ENCODE measurements at places on chromosomes 3 and 15.

DNA sequence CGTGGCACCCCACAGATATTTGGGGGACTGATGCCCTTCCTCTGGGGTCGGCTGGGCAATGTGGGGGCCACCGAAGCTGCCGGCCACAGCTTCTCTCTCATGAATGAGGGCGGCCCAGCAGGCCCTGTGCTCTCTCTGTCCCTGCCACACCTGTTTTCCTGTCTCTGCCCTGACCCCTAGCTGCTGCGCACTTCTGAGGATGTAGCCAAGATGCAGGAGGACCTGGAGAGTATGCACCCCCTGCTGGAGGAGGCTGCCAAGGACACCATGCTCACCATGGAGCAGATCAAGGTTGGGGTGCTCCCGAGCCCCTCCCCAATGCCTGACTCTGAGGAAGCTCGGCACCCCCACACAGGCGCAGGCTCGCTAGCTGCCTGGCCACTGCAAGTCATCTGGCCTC, 59.7 kb downstream of the SEMA3G start:
- DNase-seq, result no peak

GRCh38 chr15:67051088-67052045, 14.0 kb upstream of the SMAD3 start:
- no peak for DNase-seq

- no peak for DNase-seq
Measured at GRCh38 chr15:91925794-91926193, 72.3 kb downstream of the SLCO3A1 start.

GRCh38 chr3:10410383-10411002, 89.6 kb upstream of the SEC13 start:
- DNase-seq, result no peak

DNA sequence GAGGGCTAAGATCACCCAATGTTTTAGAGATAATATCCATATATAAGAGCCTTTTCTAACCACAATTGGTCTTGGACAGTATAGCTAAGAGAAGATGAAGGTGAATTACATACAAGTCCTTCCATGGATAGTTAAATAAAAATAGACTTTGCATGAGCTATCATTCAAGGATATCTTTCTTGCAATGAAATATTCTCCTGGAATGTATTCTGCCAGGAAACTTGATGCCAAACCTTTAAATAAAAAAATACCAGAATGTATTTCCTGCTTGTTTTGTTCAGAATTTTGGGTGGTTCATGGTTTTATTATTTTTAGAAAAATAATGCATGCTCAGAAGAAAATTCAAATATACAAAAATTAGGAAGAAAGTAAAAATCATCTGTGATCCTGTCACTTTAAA, 88.8 kb upstream of the PPIB start:
- no peak for DNase-seq

GRCh38 chr15:78682693-78683410, 41.8 kb upstream of the CHRNB4 start:
- DNase-seq, result no peak

GRCh38 chr15:82641129-82641798, 5.9 kb downstream of the CPEB1 start:
- no peak for DNase-seq

GRCh38 chr3:196620684-196621083, 18.8 kb upstream of the NRROS start:
- no peak for DNase-seq

- DNase-seq, result peak; percentile 25
Measured at GRCh38 chr15:68278345-68278594, 725 bp downstream of the FEM1B start.

DNA sequence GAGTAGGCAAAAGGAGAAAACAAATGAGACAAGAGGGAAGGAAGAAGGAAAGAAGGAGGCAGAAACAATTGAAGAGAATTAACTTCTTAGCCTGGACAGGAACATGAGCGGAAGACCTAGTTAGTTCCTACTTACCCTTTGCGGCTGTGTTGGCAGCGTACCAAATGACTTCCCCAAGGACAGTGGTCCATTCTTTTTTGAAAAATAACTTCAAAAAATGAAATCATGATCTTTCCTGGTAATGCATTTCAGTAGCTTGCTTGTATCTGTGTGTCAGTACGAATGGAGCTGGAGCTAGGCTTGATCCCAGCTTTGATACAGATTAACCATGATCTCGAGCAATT, 41.5 kb upstream of the CFAP161 start:
- DNase-seq, result no peak

- no peak for DNase-seq
Measured at GRCh38 chr3:174598885-174599439, 260.2 kb upstream of the NAALADL2 start.

GRCh38 chr3:95797081-95797480, 1017.3 kb upstream of the EPHA6 start:
- no peak for DNase-seq

DNA sequence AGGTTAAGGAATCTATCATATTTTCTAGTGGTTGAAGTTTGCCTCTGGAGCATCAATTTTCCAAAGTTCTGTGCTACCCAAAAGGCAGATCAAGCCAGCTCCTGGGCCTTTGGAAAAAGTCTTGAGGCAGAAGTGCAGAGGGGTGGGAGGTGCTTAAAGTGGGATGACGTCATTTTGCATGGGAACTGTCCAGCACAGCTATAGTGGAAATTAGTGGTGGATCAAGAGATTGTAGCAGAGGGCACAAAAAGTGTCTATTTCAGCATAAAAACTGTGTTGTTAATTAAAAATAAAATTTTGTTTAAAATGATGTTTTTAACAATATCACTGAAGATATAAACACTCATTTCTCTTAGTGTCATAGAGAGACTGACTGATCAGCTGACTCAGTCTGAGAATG, 221.9 kb downstream of the LRRN1 start:
- DNase-seq, result no peak

GRCh38 chr15:64536244-64536836, 76.0 kb downstream of the ZNF609 start:
- DNase-seq, result no peak
